Activated gamma-delta T cell treated with Interleukin-2 at 50 U/mL for 16 hours (primary cell): ENCODE measurements at places on chromosomes 16 and 17.

- no peak for DNase-seq
These were observed 2046.8 kb downstream of the TP53TG3F start for GRCh38 chr16:35506018-35506897.

DNA sequence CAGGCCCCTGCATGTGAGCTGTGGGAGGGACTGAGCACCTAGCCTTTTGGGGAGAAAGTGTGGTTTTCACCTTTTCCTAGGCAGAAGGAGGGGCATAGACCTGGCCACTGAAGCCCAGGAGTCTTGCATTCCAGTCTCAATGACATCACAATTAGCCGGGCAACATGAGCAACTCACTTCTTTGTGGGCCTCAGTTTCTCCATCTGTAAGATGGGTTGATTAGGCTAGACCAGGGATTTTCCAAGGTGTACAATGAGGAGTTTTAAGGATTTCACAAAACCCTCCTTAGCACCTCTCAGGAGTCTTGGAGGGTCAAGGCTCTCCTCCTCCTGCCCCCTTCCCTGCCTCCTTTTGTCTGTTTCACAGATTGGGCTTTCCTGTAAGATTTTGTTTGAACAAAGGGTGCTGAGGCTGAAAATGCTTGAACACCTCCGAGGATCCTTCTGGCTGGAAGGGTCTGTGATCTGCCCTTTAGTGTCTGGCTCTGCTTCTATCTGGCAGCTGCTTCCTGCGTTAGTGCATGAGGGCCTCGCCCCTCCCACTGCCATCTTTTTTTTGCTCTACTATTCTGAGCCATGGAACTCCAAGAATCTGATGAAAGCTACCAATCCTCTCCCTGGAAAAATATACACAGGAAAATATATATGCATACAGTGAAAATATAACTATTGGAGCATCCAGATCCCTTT, 52.4 kb upstream of the ETV4 start:
- no peak for DNase-seq

GRCh38 chr16:1556254-1556653, 22.8 kb downstream of the TMEM204 start:
- no peak for DNase-seq

DNA sequence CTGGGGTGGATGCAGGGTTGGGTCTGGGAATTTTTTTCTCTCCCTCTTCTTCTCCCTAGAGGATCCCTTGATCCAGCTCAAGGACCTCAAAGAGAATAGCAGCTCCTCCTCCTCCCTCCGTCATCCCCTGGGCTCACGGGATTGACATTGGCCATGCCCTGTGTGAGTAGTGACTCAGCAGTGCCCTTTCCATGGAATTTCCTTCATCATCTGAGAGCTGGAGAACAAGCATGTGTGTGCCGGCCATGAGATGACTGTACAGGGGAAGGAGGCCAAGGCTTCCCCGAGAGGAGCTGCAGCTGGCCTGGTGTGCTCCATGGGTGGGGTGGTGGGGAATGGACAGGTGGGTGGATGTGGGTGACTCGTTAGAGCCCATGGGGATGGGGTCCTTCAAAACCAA, 8.9 kb upstream of the WSCD1 start:
- no peak for DNase-seq

DNA sequence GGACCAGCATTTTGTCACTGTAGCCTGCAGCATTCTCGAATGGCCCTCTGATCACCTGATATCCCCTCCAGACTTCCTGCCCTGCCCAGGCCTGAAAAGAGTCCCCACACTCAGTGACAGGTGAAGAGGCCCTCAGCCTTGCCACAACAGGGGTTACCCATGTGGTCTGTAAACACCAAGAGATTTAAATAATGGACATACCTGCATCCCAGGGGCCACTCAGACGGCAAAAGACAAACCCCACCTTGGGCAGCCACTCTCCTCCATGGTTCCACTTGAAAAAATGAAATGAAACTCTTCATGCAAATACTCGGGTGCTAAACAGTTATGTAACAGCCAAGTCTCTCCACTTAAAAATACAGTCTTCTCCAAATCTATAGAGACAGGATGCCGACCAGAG, 22.9 kb upstream of the PECAM1 start:
- no peak for DNase-seq

DNA sequence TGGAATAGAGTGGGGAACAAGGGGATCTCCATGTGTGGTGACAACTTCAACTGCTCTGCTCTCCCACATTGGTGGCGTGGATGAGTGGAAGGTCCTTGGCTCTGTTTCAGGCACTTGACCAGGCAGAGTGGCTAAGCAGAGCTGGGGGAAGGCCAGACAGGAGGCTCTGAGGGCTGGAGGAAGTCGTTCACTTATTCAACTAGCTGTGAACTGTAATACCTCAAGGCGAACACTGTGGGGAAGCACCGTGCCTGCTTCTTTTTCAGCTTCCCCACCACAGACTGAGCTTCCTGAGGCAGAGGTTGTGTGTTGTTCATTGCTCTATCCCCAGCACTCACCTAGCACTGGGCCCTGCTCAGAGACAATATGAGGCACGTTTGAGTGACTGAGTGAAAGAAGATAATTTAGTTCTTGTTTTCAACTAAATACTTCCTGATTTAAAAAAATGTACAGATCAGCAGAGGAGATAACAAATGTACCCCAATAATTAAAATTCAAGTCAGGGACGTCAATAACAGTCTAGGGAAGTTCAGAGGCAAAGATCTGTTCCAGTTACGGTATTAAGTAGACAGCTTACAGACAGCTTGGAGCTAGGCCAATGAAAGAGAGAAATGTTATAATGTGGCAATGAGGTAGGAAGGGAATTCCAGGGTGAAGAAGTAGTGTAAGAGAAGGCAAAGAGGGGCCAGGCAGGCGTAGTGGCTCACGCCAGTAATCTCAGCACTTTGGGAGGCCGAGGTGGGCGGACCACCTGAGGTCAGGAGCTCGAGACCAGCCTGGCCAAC, 34.7 kb downstream of the MYO18A start:
- peak; percentile 69 for DNase-seq

DNA sequence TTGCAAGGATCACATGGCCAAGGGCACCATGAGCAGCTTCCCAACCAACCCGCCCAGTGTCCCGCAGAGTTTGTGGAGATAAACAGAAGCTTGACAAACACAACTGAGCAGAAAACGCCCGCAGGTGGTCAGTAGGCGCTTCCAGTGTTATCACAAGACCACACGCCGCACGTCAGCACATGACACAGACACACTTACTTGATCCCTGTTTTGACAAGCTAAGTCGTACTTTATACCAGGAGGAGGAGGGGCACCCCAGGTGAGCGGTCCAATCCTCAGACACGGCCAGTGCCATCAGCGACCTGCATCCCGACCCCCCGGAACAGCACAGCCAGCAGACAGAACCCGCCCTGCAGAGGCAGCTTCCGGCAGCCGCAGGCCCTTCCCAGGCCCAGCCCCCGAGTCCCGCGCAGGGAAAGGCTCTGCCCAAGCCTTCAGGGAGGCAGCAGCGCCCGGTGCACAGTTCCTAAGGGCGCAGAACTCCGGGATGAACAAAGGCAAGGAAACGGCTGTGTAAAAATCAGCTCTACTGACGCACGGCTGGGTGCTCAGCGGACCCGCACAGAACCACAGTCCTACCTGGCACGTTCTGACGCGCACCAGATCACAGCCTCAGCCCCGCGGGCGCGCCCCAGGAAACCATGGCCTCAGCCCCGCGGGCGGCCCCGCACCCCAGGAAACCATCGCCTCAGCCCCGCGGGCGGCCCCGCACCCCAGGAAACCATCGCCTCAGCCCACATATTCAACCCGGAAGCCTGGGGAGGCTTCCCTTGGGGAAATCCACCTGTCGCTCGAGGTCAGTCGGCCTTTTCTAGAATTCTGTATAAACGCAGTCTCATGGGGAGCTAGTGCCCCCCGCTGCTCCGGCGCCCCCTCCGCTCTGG, 27.8 kb downstream of the AXIN1 start:
- peak; percentile 73 for DNase-seq

- no peak for DNase-seq
These were observed 8.1 kb downstream of the TMEM97 start for GRCh38 chr17:28327031-28327607.

DNA sequence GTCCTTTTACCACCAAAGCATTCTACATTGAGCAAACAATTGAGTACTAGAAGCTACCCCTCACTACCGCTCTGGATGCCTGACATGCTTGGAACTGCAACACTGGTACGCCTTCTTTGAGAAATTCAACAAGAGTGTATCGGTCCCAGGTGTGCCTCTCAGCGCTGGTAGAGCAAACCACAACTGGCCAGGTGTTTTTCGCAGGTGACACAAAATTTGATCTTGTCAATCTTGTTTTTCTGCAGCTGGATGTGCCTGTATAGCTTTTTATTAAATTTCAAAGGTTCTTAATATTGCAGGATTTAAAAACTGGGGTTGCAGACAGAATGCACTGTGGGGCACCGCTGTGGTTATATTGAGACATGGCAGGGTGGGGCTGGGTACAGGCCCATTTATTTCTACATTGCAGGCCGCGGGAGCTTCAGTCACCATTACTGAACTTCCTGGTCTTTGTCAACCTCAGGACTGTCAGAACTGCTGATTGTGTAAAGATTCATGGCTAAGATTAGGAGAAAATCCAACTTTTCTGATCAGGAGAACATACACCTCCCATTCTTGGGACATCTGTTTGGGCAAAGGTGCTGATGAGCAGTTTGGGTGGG, 4.5 kb upstream of the SNX20 start:
- no peak for DNase-seq

DNA sequence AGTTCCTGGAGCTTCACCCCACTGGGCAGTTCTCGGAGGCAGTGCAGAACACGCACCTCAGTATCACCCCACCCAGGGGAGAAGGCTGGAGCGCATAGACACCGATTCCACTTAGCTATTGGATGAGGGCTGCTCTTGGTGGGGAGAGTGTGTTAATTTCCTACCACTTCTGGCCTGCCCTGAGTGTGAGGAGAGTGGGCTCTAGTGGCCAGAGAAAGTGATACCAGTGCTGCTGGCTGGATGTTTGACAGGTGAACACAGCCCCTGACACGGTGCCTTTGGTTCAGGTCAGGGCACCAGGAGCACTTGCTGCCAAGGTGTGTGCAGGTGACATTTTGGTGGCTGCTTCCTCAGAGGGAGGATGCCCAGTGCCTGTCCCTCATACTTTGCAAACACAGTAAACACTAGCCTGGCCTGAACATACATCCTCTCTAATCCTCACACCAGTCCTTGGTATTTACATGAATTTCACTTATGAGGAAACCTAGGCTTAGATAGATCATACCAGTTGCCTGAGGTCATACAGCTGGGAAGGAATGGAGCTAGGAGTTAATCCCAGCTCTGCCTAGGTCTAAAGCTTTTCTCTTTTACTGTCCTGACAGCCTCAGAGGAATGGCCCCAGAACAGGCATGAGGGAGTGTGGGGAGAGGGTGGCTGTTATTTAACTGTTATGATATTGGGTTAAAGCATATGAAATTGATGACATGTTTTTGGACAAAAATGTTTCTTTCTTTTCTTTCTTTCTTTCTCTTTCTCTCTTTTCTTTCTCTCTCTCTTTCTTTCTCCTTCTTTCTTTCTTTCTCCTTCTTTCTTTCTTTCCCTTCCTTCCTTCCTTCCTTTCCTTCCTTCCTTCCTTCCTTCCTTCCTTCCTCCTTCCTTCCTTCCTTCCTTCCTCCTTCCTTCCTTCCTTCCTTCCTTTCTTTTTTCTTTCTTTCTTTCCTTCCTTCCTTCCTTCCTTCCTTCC, 21.0 kb upstream of the ITGAX start:
- peak; percentile 22 for DNase-seq

DNA sequence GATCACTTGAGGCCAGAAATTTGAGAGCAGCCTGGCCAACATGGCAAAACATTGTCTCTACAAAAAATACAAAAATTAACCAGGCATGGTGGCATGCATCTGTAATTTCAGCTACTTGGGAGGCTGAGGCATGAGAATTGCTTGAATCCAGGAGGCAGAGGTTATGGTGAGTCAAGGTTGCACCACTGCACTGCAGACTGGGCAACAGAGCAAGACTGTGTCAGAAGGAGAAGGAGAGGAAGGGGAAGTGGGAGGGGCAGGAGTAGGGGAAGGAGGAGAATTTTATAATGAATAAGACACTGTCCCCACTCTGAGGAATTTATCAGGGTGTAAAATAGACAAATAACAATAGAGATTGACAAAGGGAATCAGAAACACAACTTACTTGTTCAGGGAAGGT, 440.6 kb upstream of the DYNLRB2 start:
- DNase-seq = no peak

DNA sequence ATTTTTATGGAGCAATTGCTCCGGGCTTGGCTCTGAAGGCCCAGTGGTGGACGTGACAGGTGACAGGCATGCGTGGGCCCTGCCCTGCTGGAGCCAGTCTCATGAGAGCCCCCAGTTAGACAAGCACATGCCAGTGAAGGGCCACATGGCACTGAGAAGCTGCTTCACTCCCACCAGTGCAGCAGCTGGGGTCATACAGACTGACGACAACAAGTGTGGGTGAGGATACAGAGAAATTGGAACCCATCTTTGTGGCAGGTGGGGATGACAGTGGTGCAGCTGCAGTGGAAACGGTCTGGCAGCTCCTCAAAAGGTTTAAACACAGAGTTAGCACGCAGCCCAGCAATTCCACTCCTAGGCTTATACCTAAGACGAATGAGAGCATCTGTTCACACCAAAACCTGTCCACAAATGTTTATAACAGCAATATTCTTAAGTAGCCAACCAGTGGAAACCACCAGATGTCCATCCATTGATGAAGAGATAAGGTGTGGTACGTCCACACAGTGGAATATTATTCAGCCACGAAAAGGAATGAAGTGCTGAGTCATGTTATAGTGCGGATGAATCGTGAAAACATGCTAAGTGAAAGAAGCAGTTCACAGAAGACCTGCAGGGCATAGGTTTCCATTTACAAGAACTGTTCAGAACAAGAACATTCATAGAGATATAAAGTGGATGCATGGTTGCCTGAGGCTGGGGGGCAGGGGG, 12.5 kb upstream of the CIBAR2 start:
- DNase-seq = no peak

GRCh38 chr16:66652661-66653360, 43.7 kb downstream of the CMTM4 start:
- DNase-seq = no peak

- no peak for DNase-seq
These were observed 5.3 kb downstream of the GPS1 start for GRCh38 chr17:82056729-82057621.
